ENCODE measurements at places on chromosomes 1 and 21. TPM values are rescaled to one million over a fixed set of nuclear protein-coding genes. Genes with fewer than 3 reads are reported as not detected.

The UBL4B gene
- not detected for total RNA-seq

The UBE2U gene
- total RNA-seq, result not detected

The PRPF38A gene
- total RNA-seq, result 20.6 TPM

The VWA1 gene
- total RNA-seq, result 16.5 TPM

Measured in A549 treated with RU486 at 1 μM for 4 hours (cell line).